ENCODE measurements at places on chromosomes 7 and 10.

GRCh38 chr10:59243611-59244195 lies 67.3 kb downstream of the PHYHIPL start:
- no peak for DNase-seq

GRCh38 chr7:1235501-1236131 lies 2.9 kb downstream of the UNCX start:
- DNase-seq, result no peak

DNA sequence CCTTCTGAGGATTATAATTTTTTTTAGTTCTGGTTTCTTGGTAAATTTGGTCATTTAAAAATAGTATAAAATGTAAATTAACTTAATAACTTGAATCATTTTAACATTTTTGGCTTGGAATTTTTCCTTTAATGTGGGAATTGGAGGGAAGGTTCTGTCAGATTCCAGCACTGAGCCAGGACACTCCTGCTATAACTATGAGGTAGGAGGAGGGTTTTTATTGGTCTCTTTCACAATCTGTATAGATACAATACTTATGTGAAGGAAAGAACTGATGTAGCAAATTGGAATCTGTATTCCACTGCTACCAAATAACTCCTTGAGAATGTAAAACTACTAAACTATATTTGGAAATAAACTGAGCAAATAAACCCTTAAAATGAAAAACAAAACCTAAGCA lies 3.2 kb downstream of the PRKG1 start:
- DNase-seq, result no peak

- DNase-seq, result no peak
These were observed 1238.9 kb downstream of the XPNPEP1 start for GRCh38 chr10:108684431-108684830.

GRCh38 chr7:22811746-22812280 lies 10.8 kb downstream of the TOMM7 start:
- no peak for DNase-seq

- no peak for DNase-seq
These were observed 33.3 kb downstream of the CRHR2 start for GRCh38 chr7:30648744-30649540.

DNA sequence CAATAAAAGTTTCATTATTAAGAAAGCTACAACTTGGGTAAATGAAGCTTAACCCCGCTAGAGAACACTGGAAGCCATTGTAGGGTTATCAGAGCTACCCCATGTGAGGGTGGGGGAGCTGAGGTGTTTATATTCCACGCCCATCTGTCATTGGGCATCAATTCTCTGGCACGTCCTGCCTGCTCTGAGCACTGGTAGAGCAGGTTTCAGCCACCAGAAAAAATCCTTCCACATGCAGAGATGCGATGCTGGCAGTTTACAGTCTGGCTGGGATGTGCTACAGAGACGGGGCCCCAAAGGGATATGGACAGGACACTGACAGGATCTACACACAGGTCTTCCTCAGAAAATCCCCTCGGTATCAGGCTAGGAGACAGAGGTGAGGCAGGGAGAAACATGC lies 15.9 kb upstream of the RAPGEF5 start:
- no peak for DNase-seq

- no peak for DNase-seq
These were observed 125.9 kb downstream of the TRRAP start for GRCh38 chr7:99004216-99004615.

DNA sequence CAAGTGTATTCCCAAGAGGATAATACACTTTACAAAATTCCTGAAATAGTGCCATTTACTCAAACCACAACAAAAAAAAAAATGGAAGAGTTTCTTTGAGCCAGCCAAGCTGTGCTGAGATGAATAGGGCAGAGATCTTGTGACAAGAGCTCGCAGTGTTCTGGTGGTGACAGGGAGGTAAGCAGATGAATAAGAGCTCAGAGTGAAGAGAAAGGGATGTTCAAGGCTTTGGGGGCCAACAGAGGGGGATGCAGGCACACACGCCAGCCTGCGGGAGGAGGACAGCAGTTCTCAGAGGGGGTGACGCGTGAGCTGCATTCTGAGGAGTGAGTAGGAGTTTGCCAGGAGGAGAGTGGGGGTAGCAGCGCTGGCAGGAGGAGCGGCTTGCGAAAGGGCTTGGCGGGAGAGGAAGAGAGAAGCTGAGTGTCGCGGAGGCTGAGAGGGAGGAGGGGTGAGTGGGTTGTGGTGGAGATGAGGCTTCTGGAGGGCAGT lies 194.4 kb upstream of the IMMP2L start:
- no peak for DNase-seq

DNA sequence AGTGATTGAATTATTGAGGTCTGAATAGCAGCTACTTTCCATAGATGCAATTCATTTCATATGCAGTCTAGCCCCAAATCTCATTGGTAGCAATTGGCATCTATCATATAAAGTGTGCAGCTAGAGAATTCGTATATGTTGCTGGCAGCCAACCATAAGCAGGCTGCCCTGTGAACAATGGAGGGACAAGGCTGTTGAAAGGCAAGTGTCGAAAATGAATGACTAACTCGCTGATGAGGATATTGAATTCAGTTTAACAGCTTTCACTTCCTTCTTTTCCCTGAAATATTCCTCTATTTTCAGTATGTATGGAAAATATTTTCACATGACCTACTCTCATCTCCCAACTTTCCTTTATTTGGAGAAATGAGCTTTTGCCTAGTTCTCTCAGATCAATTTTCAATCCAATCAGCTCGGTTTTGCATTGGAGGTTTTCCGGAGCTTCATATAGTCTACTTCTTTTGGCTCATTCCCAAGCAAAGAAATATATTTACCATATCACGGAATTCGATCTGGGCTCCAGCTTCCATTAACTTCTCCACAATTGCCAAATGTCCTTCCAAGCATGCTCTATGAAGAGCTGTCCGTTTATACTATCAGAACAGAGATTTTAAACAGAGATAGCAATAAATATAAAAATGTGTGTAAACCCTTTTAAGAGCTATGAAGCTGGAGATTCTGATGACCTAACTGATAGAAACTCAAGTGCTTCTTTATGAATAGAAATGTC lies 3.5 kb downstream of the ANKRD1 start:
- DNase-seq, result no peak

GRCh38 chr10:101816913-101817336 lies 1.3 kb downstream of the OGA start:
- DNase-seq, result no peak

DNA sequence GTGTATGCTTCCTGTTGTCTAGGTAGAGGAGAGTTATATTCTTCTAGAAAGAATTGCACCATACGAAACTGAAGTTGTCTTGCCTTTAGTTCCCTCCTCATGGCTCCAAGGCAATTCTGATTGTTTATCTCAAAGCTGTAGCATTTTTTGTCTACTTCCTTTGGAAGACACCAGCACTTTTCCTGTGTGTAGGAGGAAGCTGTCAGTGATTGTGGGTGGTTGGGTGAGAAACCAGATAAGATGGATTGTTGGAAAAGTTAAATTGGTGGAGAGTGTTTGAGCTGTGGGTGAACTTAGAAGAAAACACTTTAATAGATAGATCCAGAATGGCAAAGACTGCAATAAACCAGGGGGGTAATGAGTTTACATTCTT lies 12.1 kb upstream of the CSTF2T start:
- DNase-seq, result no peak

GRCh38 chr7:2721842-2722241 lies 33.8 kb downstream of the AMZ1 start:
- no peak for DNase-seq

DNA sequence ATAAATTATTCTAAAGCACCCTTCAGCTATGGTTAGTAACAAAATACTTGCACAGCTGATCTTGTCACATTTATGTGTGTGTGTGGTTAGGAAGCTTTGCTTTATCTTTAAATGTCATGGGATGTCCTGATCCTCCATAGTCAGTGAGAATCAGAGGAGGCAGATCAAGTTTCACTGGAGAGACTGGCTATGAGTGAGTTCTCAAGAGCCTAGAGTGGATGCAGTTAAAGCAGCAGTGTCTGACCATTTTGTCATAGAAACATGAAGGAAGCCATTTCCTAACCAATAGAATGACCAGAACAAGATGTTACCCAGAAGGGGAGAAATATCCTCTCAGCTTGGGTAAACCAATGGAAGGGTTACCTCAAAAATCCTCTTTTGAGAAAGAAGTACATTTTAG lies 207.2 kb upstream of the DKK1 start:
- no peak for DNase-seq

DNA sequence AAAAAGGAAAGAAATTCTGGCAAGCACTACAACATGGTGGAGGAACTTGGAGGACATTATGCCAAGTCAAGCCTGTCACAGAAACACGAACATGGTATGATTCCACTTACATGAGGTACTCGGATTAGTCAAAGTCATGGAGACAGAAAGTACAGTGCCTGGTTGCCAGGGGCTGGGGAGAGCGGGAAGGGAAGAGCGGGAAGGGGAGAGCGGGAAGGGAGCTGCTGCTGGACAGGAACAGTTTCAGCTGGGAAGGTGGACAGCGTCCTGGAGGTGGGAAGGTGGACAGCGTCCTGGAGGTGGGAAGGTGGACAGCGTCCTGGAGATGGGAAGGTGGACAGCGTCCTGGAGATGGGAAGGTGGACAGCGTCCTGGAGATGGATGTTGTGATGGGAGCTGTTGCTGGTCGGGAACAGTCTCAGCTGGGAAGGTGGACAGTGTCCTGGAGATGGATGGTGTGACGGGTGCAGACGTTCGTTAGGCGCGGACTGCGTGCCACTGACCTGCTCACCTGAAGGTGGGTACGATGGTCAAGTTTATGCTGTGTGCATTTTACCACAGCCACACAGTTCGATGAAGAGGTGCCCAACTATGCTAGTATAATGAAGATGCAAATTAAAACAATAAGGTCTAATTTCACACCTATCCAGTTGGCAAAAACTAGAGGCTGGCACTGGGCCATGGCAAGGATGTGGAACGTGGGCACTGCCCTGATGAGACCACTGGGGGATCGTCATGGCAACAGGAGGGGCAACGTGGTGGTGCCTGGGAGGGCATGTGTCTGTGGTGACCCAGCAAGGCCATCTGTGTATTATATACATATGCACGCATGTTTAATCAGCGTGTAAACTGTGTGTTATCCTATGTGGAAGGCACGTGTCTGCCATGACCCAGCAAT lies 103.8 kb downstream of the NKX6-2 start:
- no peak for DNase-seq

GRCh38 chr7:19899529-19899928 lies 126.1 kb upstream of the TMEM196 start:
- DNase-seq, result no peak

All from stimulated activated CD4-positive, alpha-beta T cell treated with anti-CD3 and anti-CD28 coated beads, Interleukin-1b, Interleukin-23, amount 100 ng/mL, for 1 hour (primary cell).